Adipose tissue (tissue), 3 donors: ENCODE measurements at places on chromosomes 16 and 17. TPM values are rescaled to one million over a fixed set of nuclear protein-coding genes. Genes with fewer than 3 reads are reported as not detected.

The CDH5 gene
- 82.7 TPM for polyA plus RNA-seq

The RPUSD1 gene
- polyA plus RNA-seq: 10.5 TPM

The SLC6A2 gene
- polyA plus RNA-seq: 0.18 TPM

The BRD7 gene
- polyA plus RNA-seq: 32.0 TPM

The MARVELD3 gene
- polyA plus RNA-seq: 0.16 TPM

The CSH2 gene
- not detected for polyA plus RNA-seq

The KRTAP4-1 gene
- not detected for polyA plus RNA-seq

The ALOX15 gene
- polyA plus RNA-seq: 0.09 TPM

The RAPGEFL1 gene
- 5.8 TPM for polyA plus RNA-seq

The MPP2 gene
- 3.3 TPM for polyA plus RNA-seq

The CRK gene
- polyA plus RNA-seq: 15.8 TPM

The OSGIN1 gene
- 6.5 TPM for polyA plus RNA-seq

The KRTAP4-5 gene
- polyA plus RNA-seq: not detected

The CIBAR2 gene
- not detected for polyA plus RNA-seq

The SLC13A2 gene
- not detected for polyA plus RNA-seq

The CCDC78 gene
- 0.42 TPM for polyA plus RNA-seq

The SPSB3 gene
- polyA plus RNA-seq: 76.2 TPM

The CCDC154 gene
- 0.56 TPM for polyA plus RNA-seq

The RAB11FIP4 gene
- 12.3 TPM for polyA plus RNA-seq

The KRTAP1-5 gene
- polyA plus RNA-seq: not detected

The DHRS7C gene
- not detected for polyA plus RNA-seq

The KRT9 gene
- polyA plus RNA-seq: not detected
